ENCODE measurements at places on chromosomes 5 and 9. TPM values are rescaled to one million over a fixed set of nuclear protein-coding genes. Genes with fewer than 3 reads are reported as not detected.
A peak's percentile ranks its signal among the peaks of the same experiment; 100 is the strongest.

UAP1L1 gene
- 0.73 TPM for total RNA-seq

IFNA13 gene
- not detected for total RNA-seq

ACOT12 gene
- total RNA-seq = 2.4 TPM

ADAMTS19 gene
- total RNA-seq = 6.2 TPM

HMMR gene
- 6.1 TPM for total RNA-seq

PCDHGB2 gene
- 17.1 TPM for total RNA-seq

SLC25A48 gene
- total RNA-seq = 0.91 TPM

SNX18 gene
- total RNA-seq = 22.5 TPM

IL9 gene
- total RNA-seq = not detected

POLR3G gene
- total RNA-seq = 6.0 TPM

SLC46A2 gene
- total RNA-seq = 0.73 TPM

GRCh38 chr5:178555771-178556211, 34.4 kb downstream of the COL23A1 start:
- no peak for DNase-seq

DNA sequence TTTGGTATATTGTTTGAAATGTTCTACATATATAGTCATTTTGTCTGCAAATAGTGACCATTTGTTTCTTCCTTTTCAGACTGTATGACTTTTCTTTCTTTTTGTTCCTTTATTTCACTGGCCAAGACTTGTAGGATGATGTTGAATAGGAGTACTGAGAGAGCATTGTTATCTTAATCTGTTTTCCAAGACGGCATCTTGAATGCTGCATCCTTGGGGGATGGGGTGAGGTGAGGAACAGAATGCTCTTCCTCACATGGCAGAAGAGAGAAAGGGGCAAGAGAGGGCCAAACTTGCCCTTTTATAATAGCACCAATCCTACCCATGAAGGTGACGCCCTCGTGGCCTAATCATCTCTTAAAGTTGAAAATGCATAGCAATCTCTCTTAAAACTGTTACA, 3.7 kb upstream of the ZNF510 start:
- DNase-seq = no peak

GRCh38 chr9:87077986-87078385, 130.7 kb upstream of the GAS1 start:
- DNase-seq = no peak

DNA sequence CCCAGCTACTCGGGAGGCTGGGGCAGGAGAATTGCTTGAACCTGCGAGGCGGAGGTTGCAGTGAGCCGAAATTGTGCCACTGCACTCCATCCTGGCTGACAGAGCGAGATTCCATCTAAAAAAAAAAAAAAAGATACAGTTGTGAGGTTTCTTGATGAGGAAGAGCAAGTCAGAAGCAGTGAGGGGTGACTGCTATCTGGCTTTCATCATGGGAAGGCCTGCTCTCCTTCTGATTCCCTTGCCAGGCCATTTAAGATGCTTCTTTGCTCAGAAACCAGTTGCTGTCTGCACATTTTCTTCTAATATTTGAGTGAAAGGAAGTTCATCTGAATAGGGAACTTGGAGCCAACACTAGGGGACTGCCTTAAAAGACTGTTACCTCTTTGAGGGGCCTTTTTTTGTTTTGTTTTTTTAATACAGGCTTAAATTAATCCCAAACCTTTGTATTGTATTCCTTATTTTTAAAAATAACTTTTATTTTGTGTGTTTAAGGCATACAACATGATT, 201.9 kb downstream of the ARHGAP26 start:
- no peak for DNase-seq

DNA sequence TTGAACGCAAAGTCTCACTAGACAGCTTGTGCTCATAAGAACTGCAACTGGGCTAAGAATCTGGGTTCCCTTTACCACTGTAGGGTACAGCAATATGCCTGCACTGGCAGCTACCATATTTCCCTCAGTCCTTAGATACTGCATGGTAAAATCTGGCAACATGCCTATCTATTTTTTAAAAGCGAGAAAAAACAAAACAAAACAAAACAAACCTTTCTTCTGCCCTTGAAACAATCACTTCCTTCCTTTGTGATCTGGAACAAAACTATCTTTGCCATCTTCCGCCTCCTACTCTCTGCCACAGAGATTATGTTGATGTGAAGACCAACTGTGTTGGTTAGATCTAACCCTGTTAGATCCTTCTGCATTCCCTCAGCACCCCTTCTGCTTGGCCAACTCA, 242.9 kb downstream of the EBF1 start:
- no peak for DNase-seq

DNA sequence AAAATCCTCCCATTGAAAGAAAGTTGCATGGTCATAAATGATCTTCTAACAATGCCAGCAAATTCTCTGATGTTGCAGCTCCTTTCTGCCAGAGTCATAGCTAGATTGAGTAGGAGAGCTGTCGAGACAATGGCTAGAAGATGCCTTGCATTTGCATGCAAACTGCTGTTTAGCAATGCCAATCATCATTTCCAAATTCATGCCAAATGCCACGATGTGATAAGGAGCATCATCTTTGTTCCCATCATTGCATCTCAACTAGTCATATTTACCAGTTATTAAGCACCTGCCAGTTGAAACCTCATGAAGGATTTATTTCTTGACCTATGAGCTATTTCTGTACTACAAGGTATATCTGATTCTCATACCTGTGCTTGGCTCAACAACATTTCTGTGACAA, 246.4 kb upstream of the PIK3R1 start:
- no peak for DNase-seq

- DNase-seq = peak; percentile 84
Measured at GRCh38 chr9:126500600-126501382, 112.9 kb upstream of the LMX1B start.

- no peak for DNase-seq
Measured at GRCh38 chr5:42531611-42532010, 108.4 kb downstream of the GHR start.

DNA sequence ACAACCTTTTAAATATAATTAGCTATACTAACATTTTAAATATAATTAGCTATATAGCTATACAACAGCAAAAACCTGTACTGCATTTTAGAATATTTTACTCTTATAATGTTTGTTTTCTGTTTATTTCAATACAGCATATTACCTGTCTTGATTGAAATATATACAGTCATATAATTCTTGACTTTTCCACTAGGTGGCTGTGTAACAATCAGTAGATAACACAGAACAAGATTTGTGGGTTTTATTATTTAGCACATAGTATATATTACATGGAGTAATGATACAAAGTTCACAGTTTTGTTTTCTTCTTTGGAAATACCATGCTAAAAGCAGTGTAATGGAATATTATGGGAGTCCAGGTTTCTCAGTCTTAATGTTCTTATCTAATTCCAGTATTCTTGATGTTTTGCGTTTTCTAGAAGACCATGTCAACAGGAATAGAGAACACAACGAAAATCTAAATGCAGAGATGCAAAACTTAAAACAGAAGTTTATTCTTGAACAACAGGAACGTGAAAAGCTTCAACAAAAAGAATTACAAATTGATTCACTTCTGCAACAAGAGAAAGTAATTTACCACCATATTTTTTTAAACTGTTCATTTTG, 13.3 kb downstream of the HMMR start:
- DNase-seq = no peak
